Kidney tubule cell (primary cell): ENCODE measurements at places on chromosomes 5 and 9.

- no peak for DNase-seq
Measured at GRCh38 chr9:89319015-89319905, 960 bp downstream of the SECISBP2 start.

GRCh38 chr5:14048434-14048833, 94.7 kb upstream of the TRIO start:
- no peak for DNase-seq

GRCh38 chr5:17077440-17078233, 139.8 kb upstream of the BASP1 start:
- DNase-seq = no peak

DNA sequence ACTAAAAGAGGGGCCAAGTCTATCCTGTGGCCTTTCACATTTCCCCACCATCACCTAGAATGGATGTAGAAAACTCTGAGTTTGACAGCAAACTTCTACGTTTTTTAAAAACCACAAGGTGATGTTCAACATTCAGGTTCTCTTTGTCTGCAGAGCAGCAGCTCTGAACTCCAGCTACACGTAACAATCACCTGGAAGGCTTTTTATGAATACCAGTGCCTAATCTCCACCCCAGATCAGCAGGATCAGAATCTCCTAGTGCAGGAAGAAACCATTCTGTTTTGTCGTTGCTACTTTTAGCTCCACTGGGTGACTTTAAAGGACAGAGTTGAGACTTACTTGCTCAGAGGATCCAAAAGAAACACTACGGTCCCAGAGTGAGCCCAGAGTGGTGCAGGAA, 44.3 kb downstream of the EPB41L4A start:
- no peak for DNase-seq

- DNase-seq = peak; percentile 31
Measured at GRCh38 chr9:22201256-22201655, 192.2 kb upstream of the CDKN2B start.

GRCh38 chr9:91160181-91160580, 201.5 kb downstream of the AUH start:
- DNase-seq = no peak

DNA sequence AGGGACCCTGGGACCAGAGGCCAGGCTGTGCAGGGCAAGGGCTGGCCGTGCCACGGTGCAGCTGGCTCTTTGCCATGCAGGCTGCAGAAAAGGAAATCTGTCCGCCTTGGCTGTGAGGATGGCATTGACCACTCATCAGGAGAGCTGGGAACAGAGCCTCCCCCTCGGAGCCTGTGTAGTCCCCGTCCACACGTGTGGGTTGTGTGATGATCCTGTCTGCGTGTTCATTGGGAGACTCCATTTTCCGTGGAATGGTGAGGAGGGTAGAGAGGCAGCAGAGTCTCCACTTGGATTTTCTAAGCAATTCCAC, 47.7 kb downstream of the EHMT1 start:
- no peak for DNase-seq

GRCh38 chr5:151240924-151241635, 11.9 kb upstream of the GM2A start:
- no peak for DNase-seq
